ELF-1 (cell line): ENCODE measurements at places on chromosomes 4 and X.

DNA sequence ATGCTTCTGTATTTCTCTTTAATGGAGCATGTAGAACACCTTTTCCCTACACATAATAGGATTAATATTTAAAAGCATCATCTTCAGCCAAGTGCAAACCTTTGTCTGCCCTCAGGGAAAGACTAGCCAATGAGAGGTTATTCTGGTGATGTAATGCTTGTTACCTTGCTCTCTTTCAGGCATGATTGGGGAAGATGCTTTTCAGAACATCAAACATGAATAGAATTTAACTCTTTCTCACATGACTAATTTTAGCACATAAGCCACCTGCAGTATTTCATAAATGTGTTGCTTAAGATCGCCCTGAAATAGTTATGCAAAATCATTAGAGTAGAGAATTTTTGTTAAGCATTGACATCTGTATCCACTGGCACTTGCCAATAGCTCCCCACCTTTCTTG lies 10.7 kb upstream of the EPGN start:
- no peak for DNase-seq

- DNase-seq: no peak
Measured at GRCh38 chr4:155545456-155545855, 121.2 kb upstream of the GUCY1A1 start.

- no peak for DNase-seq
Measured at GRCh38 chrX:139508099-139508498, 22.4 kb upstream of the F9 start.

DNA sequence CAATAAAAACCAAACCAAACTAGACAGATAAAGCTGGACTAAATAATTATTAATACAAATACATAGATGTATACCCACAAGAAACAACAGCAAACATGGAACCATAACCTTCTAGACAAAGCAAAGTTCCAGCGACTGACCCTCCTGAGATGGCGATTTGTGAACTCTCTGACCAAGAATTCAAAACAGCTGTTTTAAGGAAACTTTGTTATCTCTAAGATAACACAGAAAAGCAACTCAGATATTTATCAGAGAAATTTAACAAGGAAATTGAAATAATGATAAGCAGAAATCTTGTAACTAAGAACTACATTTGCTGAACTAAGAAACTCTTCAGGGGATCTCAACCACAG lies 23.4 kb upstream of the MTHFD2L start:
- no peak for DNase-seq

DNA sequence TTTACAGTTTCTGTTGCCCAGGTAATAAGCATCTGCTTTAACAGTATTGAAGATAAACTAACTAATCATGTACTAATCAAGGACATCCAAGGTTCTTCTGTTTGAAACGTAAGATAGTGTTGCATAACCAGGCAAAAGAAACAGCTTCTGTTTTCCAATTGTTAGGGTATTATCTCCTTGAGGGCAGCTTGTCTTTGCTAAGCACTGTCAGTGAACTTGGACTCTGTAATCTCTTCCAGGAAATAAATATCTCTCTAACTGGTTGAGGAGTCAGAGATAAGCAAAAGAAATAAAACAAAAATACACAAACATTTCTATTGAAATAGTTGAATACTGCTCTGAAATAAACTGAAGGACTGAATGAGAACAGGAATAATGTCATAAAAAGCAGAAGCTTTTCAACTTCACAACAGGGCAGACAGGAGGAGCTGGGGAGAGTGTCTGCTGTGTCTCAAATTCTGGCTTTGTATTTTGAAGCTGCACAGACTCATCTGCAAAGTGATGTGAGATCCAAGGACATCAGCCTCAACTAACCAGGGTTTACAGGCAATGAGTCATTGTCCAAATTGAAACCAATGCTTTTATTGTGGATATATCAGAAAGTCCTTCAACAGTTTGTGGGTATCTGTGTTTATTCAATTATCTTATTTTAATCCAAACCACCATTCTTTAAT lies 1253.0 kb upstream of the PCDH7 start:
- no peak for DNase-seq

GRCh38 chrX:37686369-37686995 lies 891 bp downstream of the XK start:
- DNase-seq: no peak

GRCh38 chr4:10299601-10300000 lies 157.6 kb downstream of the ZNF518B start:
- no peak for DNase-seq

- no peak for DNase-seq
Measured at GRCh38 chr4:81628489-81628888, 156.8 kb upstream of the RASGEF1B start.

DNA sequence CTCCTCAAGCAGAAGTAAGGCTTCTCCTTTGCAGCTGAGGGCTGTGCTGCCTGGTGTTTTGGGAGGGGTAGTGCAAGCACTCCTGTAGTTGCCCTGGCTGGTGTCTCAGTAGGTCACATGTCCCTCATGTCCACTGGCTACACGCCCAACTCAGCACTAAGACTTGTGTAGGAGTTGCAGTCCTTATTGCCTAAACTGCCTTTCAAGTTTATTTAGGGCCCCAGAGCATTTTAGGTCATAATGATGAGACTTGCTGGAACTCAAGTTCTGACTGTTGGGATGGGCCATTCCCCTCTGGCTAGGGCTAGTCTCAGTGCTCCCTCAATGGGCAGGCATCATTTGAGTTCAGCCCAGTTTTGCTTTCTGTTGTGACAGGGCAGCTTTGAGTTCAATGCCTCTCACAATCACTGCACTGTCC lies 44.1 kb downstream of the PPM1K start:
- no peak for DNase-seq

DNA sequence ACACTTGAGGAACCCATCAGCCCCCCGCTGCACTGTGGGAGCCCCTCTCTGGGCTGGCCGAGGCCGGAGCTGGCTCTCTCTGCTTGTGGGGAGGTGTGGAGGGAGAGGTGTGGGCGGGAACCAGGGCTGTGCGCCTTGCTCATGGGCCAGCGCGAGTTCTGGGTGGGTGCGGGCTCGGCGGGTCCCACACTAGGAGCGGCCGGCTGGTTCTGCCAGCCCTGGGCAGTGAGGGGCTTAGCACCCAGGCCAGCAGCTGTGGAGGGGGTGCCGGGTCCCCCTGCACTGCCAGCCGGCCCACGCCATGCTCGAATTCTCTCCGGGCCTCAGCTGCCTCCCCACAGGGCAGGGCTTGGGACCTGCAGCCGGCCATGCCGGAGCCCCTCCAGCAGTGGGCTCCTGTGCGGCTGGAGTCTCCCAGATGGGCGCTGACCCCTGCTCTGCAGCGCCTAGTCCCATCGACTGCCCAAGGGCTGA lies 430.2 kb downstream of the FAT4 start:
- no peak for DNase-seq

DNA sequence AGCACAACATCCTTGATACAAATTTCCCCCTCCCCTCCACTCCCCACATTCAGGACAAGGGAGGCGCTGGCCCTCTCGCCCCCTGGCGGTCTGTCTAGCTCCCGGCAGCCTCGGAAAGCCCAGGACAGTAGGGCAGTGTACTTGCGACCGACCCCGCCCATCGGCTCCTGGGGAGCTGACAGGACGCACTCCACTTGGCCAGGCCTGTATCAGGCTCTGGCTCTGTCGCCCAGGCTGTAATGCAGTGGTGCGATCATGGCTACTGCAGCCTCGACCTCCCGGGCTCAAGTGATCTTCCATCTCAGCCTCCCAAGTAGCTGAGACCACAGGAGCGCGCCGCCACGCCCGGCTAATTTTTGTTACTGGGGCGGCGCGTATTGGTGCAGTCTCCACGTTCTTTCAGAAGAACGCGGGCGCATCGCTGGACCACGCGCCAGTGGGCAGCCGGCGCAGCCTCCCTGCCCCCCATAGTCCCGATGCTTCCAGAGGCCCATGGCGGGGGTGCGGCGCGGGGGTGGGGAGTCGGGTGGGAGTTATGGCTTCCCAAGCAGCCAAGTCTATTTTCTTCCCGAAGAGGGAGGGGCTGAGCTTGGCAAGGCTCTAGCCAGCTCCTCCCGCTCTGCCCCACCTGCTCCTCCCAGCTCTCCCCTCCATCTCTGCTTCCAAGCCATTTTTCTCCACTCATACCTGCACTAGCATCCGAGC lies 7.8 kb upstream of the AKAP14 start:
- DNase-seq: peak; percentile 96

DNA sequence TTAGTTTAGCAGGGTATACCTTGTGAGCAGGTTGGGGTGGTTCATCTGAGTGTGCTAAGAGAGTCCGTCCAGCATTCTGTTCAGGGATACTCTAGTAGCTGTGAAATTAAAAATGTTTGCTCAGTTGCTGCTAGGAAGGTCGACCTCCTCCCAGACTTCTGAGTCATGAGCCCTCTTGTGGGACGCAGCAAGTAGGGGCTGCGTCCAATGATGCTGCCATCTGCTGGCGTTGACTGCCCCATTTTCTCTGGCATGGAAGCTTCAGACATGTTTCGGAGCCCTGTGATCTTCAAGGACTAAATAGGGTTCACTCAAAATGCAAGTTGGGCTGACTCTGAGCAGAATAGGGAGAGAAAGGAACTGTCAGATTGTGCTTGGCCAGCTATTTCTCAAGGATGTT lies 201.0 kb upstream of the ARSJ start:
- DNase-seq: peak; percentile 70

GRCh38 chr4:139131209-139131870 lies 45.7 kb downstream of the ELF2 start:
- DNase-seq: no peak

GRCh38 chr4:78870056-78870455 lies 69.2 kb downstream of the PAQR3 start:
- no peak for DNase-seq

GRCh38 chr4:87506974-87507701 lies 22.0 kb downstream of the SPARCL1 start:
- DNase-seq: no peak
